Activated CD8-positive, alpha-beta memory T cell treated with anti-CD3 and anti-CD28 coated beads for 24 hours (primary cell): ENCODE measurements at places on chromosomes 7 and 10.

DNA sequence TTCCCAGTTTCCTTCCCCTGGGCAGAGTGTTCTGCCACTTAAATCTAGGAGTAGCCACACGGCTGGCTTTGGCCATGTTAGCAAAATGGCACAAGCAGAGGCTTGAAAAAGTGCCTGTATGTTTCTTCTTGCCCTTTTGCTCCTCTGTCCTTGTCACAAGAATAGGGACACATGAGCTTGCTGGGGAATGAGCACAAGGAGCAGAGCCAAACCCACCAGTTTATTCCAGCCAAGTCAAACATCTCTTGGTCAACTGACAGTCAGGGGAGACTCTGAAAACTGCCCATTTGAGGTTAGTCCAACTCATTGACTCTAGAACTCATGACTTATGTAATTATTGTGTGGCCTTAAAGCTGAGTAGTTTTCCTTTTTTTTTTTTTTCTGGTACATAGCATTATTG lies 739.7 kb upstream of the FZD8 start:
- DNase-seq = no peak

DNA sequence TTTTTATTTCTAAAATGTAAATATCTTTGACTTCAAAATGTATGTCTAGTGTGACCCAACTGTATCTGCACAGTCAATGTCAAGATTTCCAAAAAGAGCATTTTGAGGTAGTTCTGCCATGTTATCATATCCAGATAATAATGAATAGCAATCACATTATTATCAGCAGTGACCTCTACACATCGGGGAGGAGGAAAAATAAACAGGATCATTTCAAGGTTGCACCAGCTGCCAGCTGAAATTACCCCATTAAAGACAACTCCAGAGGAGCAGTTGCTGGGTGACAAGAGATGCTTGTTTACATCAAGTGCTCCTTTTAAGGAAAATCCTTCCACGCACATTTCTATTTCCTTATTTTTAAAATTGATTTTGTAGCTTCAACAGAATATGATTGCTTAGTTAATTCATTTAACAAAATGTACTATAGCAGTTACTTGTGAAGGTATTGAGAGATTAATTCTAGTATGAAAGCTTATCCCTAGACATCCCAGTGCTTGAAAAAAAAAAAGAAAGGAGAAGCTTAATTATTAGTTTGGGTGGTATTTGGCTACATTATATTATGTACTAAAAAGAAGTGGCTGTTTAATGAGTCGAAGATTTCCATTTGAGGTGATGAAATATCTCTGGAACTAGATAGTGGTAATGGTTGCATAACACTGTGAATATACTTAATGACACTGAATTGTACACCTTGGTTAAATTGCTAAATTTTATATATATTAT lies 19.3 kb upstream of the SLC35G1 start:
- DNase-seq = no peak

GRCh38 chr10:5448333-5449001 lies 36.1 kb downstream of the NET1 start:
- DNase-seq = no peak

- DNase-seq = no peak
Measured at GRCh38 chr7:142485617-142486226, 227.9 kb upstream of the PRSS58 start.

DNA sequence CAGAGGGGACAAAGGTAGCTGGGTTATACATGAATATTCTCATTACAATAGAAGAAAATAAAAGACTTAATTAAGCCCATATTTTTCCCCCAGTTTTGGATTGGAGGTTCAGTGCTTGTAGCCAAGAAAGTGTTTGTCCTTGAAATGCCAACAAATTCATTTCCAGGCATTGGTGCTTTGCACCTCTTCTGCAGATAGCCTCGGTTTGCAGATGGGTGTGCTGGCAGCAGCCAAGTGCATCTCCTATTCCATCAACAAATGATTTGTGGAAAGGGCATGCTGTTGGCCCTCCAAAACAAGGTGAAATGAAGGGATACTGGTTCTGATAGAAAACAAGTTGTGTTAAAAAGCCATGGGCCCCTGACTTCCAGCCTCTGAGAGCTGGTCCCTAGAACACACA lies 187.3 kb downstream of the DPY19L1 start:
- DNase-seq = no peak
